T47D (cell line): ENCODE measurements at places on chromosomes 2 and 18.

- DNase-seq = no peak
Measured at GRCh38 chr2:223092667-223093066, 40.7 kb downstream of the KCNE4 start.

DNA sequence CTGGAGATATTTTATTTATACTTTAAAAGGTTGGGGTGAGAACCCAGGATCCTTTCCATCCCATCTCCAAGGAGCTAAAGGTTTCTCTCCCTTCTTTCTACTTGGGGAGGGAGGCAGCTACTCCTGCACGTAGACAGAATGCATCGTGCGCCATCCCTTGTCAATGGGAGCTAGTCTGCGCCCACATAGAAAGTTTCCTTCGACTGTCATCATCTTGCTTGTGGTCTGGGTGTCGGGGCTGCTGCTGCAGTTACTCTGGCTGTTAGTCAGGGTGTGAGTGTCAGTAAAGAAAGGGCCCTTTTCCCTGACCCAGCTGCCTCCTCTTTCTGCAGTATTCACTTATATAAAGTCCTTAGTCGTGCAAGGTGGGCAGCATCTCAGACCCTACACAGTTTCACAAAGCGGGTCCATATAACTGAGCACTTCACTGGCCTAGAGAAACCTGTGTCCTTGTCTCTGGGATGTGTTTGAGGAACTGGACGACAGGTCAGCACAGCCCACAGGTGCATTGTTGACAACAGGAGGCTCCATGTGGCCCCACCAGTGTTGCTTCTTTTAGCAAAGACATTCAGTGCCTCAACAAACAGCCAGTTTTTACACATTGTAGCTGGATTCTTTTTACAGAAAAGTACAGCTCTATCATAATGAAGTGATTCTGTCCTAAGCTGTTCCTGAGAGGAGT lies 22.4 kb downstream of the NPAS2 start:
- DNase-seq = no peak

DNA sequence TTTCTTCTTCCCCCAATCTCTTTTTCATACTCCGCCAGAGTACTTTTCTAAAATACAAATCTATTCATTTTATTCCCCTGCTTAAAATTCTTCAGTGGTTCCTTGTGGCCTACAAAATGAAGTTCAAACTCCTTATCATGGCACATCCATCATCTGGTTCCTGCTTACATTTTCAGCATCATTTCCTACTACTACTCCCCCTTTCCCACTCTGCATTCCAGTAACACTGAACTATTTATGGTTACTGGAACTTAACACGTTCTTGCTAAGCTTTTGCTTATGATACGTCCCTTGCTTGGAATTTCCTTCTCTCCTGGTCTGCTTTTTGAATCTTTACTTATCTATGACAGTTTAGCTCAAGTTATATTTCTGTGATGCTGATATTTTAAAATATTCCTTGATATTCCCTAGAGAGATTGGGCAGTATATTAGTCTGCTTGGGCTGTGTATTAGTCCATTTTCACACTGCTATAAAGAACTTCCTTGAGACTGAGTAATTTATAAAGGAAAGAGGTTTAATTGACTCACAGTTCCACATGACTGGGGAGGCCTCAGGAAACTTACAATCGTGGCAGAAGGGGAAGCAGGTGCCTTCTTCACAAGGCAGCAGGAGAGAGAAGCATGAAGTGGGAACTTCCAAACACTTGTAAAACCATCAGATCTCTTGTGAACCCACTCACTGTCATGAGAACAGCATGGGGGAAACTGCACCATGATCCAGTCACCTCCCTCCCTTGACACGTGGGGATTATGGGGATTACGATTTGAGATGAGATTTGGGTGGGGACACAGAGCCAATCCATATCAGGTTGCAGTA lies 53.2 kb downstream of the BMPR2 start:
- no peak for DNase-seq

DNA sequence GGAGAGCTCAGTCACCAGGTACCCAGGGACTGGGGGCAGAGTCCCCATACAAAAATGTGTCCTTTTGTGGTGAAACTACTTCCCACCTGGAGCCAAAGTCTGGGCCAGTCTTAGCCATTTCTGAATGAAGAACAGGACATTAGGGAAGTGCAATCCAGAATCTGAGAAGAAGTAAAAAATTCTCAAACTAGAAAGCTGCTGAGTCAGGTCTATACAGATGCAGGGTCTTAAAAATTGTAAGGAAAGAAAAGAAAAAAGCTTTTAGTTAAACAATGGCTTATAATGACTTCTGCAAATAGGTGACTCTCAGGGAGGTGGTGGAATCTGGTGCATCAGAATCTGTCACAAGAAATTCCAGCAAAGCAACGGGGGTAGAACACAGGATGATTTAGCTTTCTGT lies 13.5 kb downstream of the ZBTB7C start:
- DNase-seq = no peak

DNA sequence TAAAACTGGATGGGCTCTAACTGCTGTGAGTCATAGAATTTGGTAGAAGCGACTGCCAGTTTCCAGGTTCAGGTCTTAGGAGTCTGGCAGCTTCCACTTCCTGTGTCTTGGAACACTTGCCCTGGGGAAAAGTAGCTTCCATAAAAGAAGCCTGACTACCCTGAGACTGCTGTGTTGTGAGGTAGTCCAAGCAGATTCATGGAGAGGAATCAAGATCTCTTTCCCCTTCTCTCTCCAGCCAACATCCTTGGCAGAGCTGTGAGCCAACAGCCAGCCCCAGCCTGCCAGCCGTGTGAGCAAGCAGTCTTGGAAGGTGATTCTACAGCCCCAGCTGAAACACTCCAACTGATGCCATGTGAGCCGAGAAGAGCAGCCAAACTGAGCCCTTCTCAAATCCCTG lies 33.7 kb downstream of the SLC20A1 start:
- no peak for DNase-seq

- DNase-seq = no peak
Measured at GRCh38 chr2:221524158-221524557, 47.9 kb downstream of the EPHA4 start.

- no peak for DNase-seq
Measured at GRCh38 chr2:1586251-1586922, 157.9 kb downstream of the PXDN start.

- no peak for DNase-seq
Measured at GRCh38 chr2:61015976-61016375, 1.5 kb upstream of the PEX13 start.

DNA sequence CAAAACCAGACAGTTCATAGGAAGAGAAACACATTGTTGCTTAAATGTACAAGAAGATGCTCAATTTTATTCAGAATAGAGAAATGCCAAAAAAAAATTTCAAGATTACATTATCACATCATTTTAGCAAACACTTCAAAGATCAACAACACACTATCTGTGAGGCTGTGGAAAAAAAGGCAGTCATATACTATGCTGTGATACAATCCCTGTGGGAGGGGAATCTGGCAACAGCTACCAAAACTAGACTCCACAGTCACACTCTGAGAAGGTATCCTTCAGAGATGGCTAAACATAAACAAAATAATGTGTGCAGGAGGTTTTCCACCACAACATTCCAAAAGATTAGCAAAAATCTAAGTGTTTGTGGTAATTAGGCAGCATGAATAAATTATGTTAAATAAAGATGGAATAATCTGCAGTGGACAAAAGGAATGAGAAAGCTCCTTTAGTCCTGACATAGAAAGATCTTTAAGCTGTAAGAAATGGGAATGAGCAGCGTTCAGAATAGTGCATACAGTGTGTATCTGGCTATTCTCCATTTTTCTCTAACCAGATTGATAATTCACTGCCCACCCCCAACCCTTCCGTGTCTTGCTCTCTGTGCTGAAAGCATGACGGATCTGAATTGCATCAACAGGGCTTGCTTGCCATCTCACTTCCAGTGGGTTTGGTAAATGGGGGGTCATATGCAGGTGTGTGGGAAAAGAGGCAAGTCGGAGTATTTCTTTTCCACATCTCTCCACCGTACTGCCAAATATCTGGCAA lies 329.6 kb downstream of the MBD2 start:
- DNase-seq = no peak

DNA sequence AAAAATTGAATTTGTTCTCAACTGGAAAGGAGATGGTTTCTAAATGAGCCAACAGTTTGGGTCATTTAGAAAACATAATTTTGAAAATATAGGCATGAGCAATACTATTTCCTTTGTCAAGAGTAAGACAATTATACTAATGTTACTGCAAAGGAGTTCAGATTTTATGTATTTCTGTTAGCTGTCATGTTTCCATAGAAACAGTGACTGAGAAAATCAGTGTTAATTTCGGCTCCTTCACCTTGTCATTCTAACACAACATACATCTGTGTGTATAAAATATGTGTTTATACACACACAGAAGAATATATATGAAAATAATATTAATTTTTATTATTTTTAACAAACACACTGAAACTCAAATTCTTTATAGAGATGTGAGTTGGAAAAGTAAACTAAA lies 178.0 kb upstream of the SPHKAP start:
- no peak for DNase-seq

DNA sequence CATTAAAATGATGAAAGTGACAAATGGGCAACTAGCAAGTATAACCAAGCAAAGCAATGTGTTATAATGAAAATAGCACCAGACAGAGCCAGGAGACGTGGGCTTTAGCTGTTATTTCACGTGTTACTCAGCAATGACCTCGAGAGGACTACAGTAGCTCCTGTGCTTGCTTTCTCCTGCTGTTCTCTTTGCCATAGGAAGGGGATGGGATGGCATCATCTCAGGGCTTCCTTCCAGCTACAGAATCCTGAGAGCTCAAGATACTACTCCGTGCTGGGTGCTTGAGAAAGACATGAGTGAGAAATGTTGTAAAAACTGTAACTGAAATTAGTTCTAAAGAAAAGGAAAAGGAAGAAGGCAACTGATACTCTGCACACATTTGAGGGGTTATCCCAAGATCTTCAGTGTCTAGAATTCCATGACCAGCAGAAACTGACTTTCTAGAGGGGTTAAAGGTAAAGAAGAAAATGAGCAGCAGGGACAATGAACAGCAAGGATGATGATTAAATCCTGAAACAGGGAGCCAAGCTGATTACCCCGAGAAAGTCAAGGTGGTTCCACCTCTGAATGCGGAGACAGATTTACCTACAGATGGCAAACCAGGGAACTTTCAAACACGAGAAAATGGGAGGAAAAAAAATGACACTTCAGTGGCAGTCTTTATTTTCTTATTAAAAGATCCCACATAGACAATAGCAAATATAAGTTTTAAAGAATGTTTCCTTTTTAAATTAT lies 33.4 kb downstream of the GAREM1 start:
- no peak for DNase-seq

- no peak for DNase-seq
Measured at GRCh38 chr18:48929941-48930713, 20.6 kb downstream of the SMAD7 start.

GRCh38 chr2:27984153-27984552 lies 93.6 kb downstream of the BABAM2 start:
- no peak for DNase-seq

- DNase-seq = no peak
Measured at GRCh38 chr2:1754046-1754445, 9.7 kb upstream of the PXDN start.

DNA sequence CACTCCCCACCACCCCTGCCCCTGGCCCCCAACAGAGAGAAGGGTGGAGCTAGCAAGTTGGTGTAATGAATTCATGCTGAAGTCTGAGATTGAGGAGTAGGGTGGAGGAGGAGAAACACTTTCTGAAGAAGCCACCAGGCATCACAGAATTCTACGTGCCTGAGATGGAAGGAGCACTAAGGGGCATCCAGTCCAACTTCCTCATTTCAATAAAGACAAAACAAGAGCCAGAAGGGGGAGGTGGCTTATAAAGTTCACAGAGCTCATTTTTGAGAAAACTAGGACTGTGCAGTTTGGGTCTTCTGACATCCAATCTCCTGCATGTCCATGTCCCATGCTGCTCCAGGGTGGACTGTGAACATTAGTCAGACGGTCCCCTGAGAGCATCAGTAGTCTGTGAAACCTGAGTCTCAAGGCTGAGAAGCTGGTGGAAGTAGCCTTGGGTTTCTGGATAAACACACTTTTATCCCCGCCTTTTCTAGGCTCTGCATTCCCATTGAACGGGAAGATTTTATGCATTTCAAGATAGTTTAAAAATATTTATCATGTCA lies 77.7 kb downstream of the TRIM43 start:
- no peak for DNase-seq

GRCh38 chr2:37653805-37654378 lies 17.6 kb downstream of the CDC42EP3 start:
- no peak for DNase-seq

GRCh38 chr2:79789811-79790210 lies 277.0 kb downstream of the CTNNA2 start:
- no peak for DNase-seq

GRCh38 chr2:67839242-67839641 lies 223.6 kb downstream of the C1D start:
- no peak for DNase-seq

GRCh38 chr2:207077266-207077665 lies 88.5 kb downstream of the KLF7 start:
- DNase-seq = no peak

DNA sequence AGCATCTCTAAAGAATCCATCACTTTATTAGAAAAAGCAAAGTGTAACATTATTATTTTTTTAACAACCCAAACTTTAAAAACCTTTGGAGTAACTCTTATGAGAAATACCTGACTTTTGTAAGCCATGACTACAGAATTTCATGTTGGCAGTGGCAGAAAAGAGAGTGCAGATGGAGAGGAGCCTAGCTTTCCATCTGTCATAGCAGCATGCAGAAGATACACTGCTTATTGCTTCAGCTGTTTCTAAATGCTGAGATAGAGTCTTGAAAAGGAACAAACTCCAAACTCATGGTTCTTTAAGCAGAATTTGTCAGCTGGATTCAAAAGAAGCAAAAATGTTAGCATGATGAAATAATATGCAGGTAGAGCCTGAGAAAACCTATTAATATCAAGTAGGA lies 1130.3 kb downstream of the DPP10 start:
- no peak for DNase-seq

DNA sequence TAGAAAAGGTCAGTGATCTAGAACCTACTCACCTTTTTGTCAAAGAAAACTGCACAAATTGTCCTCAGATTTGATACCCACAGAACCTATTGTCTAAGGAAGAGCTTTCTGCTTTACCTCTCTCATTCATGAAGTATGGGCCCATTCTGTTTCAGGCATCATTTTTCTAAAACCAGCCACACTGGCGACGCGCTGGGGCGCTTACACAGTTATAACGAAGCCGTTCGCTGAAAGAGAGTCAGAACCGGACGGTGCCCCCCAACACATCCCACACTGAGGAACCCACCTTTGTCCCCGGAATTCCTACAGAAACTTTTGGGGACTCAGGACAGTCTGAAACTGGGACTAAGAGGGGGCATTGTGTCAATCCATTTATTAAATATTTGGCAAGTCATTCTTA lies 206.3 kb upstream of the HAAO start:
- DNase-seq = no peak

DNA sequence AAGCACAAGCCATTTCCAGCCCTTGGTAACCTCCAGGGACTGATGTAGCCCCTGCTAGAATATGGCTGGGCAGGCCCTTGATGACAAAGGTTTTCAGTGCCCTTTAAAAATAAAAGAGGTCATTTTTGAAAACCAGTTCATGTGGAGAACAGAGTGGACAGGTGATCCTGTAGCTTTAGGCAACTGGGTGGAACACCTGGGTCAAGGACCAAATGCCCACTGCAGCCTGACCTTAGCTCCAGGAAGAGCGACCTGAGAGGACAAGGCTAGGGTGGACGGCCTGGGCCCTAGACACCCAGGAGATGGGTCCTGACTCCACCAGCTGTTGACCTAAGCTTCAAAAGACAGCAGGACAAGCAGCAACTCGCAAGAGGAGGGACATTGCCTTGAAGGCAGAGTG lies 116.6 kb downstream of the LIPG start:
- no peak for DNase-seq
